Epithelial cell of proximal tubule (primary cell): ENCODE measurements at places on chromosomes 1 and 21.

GRCh38 chr1:169044296-169044695 lies 62.2 kb upstream of the ATP1B1 start:
- DNase-seq = no peak

DNA sequence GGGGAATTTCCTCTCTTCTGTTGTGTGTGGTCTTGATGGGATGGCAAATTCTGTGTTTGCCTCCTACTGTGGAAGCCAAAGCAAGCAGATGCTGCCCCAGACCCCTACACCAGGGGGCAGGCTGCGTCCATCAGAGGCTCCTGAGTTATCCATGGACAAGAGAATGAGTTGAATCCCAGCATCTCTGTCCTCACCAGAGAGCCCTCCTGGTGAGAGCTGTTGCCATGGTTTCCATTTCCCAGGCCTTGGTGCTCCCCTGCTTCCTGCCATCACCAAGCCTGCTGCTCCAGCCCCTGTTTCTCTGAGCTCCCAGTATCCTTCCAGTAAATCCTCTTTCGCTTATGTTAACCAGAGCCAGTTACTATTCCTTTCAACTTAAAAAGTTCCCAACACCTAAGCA lies 20.4 kb upstream of the GNG12 start:
- no peak for DNase-seq

- DNase-seq = no peak
Observed at GRCh38 chr1:195306281-195306680, 1302.0 kb downstream of the KCNT2 start.

- no peak for DNase-seq
Observed at GRCh38 chr1:53079251-53079650, 17.2 kb downstream of the PODN start.

GRCh38 chr21:35509001-35509704 lies 460.1 kb upstream of the RUNX1 start:
- no peak for DNase-seq

DNA sequence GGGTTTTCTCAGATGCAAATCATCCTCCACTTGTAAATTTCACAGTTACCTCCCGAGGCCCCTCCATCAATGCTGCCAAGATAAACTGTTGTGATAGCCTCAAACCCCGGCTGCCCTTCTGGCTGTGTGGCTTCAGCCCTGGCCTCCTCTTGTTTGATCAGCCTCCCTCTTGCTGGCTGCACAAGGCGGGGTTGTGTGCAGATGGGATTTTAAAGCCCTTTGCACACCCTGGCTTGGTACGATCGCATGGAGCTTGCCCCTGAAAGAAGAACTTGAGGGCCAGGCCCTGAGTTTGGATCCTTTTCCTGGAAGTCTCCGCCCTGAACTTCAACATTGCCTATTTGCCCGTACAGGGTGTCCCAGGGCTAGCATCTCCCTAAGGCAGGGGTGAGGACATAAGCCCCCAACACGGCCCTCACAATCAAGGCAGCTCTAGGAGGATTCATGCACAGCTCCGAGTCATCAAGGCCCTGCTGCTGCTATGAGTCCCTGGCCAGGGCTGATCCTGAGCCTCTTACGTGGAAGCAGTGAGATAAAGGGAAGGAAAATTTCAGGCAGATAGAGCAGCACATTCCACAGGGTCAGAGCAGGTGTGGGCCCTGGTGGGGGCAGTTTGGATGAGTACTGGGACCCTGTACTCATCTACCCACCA lies 181.2 kb upstream of the VAMP3 start:
- DNase-seq = no peak

GRCh38 chr1:82995951-82996350 lies 1003.0 kb downstream of the TTLL7 start:
- DNase-seq = no peak

DNA sequence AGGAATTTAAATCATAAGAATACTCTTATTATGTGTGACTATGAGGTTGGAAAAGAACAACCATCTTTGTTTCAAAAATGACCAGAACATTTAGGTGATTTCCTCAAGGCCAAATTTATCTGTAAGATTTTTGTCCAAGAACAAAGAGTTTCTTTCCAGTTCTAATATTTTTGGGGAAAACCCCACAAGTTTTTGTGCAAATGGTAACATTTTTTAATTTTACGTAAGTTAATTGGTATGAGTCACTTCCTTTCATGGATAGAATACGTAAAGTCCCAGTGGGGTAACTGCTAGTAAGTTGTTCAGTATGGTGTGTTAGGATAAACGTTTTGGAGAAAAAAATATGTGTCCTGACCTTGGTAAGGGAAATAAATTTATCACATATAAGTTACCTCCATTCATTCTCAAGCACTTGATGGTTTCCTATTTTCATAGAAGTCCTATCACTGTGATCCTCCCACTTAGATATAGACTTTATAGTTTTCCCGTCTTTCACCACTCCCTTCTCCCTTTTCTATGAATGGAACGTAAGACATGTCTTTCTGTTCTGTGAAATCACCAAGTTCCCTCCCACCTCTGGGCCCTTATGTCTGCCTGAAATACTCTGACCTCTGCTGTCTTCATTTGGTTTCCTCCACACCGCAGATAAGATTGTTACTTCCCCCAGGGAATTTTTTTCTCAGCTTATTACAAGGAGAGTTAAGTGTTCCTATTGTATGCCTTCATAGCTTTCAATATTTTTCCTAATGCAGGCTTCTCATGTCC lies 34.9 kb upstream of the TSNAX start:
- no peak for DNase-seq

GRCh38 chr1:39951926-39952325 lies 3.0 kb upstream of the MFSD2A start:
- no peak for DNase-seq

DNA sequence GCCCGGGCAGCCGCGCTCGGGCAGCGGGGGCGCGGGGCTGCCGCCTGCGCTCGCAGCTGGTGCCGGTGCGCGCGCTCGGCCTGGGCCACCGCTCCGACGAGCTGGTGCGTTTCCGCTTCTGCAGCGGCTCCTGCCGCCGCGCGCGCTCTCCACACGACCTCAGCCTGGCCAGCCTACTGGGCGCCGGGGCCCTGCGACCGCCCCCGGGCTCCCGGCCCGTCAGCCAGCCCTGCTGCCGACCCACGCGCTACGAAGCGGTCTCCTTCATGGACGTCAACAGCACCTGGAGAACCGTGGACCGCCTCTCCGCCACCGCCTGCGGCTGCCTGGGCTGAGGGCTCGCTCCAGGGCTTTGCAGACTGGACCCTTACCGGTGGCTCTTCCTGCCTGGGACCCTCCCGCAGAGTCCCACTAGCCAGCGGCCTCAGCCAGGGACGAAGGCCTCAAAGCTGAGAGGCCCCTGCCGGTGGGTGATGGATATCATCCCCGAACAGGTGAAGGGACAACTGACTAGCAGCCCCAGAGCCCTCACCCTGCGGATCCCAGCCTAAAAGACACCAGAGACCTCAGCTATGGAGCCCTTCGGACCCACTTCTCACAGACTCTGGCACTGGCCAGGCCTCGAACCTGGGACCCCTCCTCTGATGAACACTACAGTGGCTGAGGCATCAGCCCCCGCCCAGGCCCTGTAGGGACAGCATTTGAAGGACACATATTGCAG lies 3.0 kb downstream of the ARTN start:
- no peak for DNase-seq

DNA sequence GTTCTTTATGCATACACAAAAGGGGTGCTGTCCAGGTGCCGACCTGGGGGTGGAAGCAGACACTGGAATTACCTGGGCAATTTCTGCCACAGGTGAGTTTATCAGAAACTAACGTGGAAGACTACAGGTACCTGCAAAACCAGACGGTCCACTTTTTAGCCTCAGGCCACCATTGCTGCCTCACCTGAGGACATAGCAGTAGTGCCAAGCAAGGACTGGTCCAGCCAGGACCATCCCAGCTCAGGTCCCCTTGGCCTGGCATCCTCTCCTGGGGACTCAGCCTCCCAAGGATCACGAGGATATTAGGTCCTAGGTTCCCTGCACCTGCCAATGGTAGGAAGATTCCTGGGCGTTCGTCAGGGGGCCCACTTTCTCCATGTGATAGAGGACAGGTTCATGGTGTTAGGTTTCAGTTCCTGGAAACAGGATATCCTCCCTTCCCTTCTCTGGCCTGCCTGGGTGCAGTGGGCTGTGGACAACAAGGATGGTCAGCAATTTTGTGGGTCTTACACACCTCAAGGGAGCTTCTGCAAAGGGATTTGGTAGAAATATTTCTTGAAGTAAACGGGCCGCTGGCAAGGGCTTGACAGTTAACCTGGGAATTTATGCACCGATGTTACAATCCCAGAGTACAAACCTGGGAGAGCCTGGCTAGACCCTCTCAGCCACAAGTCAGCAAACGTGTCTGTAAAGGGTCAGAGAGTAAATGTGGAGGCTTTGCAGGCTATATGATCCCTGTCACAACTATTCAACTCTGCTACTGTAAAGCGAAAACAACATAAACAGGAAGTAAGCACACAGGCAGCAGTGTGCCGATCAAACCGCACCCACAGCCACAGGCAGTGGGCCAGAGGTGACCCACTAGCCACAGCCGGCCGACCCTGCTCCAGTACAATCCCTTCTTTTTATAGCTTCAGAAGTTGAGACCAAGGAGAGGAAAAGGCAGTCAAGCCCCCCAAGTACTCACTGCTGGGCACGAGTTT lies 71.4 kb upstream of the RAB4A start:
- DNase-seq = no peak

DNA sequence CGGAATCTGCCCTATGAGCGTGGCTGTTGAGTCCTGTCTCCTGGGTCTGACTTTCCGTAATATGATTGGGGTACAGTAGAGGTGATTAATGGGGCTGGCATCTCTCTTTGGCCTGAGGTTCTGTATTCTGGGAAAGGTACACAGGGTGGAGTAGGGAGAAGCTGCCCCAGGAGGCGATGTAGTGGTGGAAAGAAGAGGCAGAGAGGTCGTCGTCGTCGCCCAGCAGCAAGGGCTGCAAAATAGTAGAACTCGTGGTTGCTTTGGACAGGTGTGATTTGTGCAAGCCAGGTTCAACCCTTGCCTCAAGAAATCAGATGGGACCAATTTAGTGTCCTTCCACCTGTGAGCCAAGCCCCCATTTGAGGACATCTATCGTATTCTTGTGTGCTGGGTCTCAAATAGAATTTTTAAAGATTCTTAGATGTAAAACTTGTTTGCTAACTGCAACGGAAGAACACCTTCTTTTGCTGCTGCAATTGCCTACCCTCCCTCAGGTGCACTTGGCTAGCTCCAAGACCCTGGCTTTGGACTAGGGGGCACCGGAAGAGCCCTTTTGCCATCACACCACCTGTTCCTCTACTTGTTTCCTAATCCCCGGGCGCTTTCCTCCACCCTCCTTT lies 1.3 kb upstream of the HMGN2 start:
- DNase-seq = no peak

GRCh38 chr21:39186676-39187075 lies 3.4 kb upstream of the PSMG1 start:
- DNase-seq = no peak

DNA sequence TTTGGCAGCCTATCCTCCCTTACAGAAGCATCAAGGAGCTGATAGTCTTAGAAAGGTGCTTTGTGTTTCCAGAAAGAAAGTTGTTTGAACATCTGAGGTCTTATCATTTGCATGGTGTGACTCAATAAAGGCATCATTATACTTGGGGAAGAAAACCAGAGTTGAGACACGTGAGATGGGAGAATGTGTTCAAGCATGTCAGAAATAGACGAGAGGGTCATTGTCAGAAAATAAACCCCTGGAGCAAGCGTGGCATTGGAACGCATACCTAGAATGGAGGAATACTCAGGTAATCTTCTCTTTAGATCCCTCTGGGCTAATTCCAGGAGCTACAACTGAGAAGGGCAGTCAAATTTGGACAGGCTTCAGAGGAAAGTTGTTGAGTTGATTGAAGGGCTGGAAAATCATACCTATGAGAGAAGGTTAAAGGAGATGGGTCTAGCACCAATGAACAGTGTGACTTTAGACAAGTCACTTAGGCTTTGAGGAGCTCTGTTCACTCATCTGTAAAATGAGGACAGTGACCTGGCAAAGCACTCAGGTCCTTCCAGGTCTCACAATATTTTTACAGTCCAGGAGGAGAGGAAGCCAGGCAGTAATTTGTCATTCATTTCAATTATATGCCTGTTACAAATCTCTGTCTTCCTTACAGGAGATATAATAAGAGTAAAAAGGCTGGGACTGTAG lies 101.3 kb upstream of the C1orf21 start:
- no peak for DNase-seq

DNA sequence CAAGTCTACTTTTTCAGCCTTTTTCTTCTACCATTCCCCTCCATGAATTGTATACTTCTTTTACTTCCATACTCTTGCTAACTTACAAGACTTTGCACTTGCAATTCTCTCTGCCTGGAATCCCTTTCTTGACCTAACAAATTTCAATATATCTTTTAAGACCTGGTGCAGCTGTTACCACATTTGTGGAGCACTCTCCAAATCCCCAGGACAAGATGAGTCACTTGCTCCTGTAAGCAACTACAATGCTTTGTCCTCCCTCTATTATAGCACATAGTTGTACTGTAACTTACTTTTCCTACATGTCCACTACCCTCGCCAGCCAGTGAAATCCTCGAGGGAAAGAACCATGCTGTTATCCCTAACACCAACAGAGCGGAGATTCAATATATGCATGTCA lies 43.1 kb downstream of the WARS2 start:
- DNase-seq = no peak

GRCh38 chr21:42405064-42406013 lies 1.6 kb downstream of the UBASH3A start:
- DNase-seq = no peak

DNA sequence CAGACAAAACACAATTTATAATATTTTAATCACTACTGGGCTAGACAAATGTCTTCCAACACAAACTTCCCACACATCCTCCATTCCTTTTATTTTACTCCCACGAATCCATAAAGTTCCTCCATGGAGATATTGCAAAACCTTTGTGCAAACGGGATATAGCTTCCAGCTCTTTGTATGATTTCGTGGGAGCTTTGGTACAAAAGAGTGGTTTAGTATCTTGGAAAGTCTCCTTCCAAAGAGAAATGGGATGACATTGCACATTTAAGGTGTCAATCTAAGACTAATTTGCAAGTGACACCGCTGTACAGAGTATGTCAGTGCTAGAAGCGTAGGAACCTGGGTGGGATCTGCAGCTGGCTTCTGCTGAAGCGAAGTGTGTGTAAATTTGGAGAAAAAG lies 455.2 kb upstream of the RUNX1 start:
- DNase-seq = no peak
